ENCODE measurements at places on chromosomes 6 and 20. TPM values are rescaled to one million over a fixed set of nuclear protein-coding genes. Genes with fewer than 3 reads are reported as not detected.

GRCh38 chr6:33297956-33298772 is 578 bp downstream of the RGL2 start:
- DNase-seq, result peak; percentile 80

Gene SLC25A27
- total RNA-seq, result 0.32 TPM

GRCh38 chr20:31723319-31724078 is 831 bp upstream of the BCL2L1 start:
- peak; percentile 99 for DNase-seq

Gene COL19A1
- not detected for total RNA-seq

Gene EFCAB8
- total RNA-seq, result 0.22 TPM

Gene SLC52A3
- not detected for total RNA-seq

- DNase-seq, result no peak
Measured at GRCh38 chr6:17771609-17772008, 64.9 kb upstream of the NUP153 start.

- DNase-seq, result no peak
Measured at GRCh38 chr20:23165964-23166363, 79.8 kb upstream of the CD93 start.
